ENCODE measurements at places on chromosomes 12 and 14.

- DNase-seq: no peak
Observed at GRCh38 chr12:102781117-102781516, 135.9 kb downstream of the PAH start.

DNA sequence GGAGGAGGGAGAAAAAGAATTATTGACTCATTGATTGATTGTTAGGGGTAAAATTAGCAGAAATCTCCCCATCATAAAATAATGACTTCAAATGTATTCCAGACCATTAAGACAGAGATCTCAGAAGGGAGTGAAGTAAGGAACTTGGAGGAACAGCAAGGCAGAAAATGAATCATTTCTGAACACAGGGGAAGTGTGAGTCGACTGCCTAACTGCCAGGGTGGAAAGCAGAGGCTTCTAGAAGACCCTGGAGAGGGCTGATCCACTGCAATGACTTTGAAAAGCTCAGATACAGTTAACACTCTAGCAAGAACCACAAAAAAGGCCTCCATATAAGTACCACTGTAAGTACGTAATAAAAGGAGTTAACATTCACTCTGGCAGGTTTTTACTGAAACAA, 9.7 kb downstream of the GLTP start:
- DNase-seq: no peak

DNA sequence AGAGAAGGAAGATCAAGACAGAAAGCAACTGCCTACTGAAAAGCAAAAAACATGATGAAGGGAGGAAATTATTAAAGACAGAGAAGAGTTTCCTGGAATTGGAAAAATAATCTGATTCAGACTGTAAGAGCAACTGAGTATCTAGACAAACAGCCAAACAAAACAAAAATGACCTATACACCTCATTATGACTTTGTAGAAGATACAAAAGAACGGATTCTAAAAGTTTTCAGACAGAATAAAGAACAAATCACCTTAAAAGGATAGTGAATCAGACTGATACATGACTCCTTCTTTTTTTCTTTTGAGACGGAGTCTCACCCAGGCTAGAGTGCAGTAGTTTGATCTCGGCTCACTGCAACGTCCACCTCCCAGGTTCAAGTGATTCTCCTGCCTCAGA, 10.4 kb downstream of the OSBPL8 start:
- no peak for DNase-seq

DNA sequence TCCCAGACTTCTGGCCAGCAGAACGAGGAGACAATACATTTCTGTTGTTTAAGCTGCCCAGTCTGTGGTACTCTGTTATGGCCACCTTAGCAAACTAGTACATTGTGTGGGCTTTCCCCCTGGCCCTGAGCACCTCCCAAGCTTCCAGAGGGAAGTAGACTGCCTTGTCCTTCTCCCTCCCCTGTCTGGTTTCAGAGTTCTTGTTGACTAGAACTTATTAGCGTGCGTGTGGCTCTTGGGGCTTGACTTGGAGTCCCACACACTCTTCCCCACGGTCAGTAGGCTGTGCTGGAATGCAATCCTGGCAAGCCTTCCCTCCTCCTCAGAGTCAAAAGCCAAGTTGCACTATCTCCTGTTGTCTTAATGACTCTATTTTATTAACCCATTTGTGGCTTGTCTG, 27.7 kb downstream of the FBLN5 start:
- DNase-seq: no peak

DNA sequence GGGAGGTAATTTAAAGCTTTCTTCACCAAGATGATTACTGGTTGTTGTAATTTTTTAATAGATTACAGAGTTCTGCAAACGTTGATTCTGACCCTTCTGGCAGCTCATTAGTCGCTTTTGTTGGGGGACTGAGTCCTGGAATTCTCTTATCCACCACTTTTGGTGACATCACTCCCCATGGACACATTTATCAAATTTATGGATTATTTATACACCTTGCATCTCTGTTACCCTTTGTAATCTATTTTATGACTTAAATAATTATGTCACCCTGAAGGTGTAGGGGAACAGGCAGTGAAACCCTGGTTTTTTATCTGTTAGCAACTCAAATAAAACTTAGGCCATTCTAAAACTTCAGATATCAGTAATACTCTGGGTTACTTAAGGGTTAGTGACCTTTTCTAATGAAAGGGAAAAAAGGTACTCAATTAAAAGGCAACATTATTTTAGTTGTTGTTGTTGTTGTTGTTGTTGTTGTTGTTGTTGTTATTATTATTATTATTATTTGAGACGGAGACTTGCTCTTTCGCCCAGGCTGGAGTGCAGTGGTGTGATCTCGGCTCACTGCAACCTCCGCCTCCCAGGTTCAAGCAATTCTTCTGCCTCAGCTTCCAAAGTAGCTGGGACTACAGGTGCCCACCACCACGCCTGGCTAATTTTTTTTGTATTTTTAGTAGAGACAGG, 58.9 kb upstream of the RNU6-7 start:
- no peak for DNase-seq

All from stimulated activated CD4-positive, alpha-beta T cell treated with anti-CD3 and anti-CD28 coated beads, Interleukin-1b, Interleukin-23, amount 100 ng/mL, for 1 hour (primary cell).